ENCODE measurements at places on chromosomes 6 and 20. TPM values are rescaled to one million over a fixed set of nuclear protein-coding genes. Genes with fewer than 3 reads are reported as not detected.

FAM162B gene
- total RNA-seq, result 3.2 TPM

- DNase-seq, result no peak
Observed at GRCh38 chr6:115717472-115717871, 343.2 kb downstream of the FRK start.

GRCh38 chr6:27238010-27238983 is 9.2 kb upstream of the PRSS16 start:
- DNase-seq, result no peak

GRCh38 chr6:53446151-53446550 is 97.4 kb upstream of the ELOVL5 start:
- DNase-seq, result no peak

- no peak for DNase-seq
Observed at GRCh38 chr6:25315194-25316177, 36.3 kb downstream of the CARMIL1 start.
